ENCODE measurements at places on chromosomes 5 and 9. TPM values are rescaled to one million over a fixed set of nuclear protein-coding genes. Genes with fewer than 3 reads are reported as not detected.
A peak's percentile ranks its signal among the peaks of the same experiment; 100 is the strongest.

RNF183 gene
- not detected for total RNA-seq

DNA sequence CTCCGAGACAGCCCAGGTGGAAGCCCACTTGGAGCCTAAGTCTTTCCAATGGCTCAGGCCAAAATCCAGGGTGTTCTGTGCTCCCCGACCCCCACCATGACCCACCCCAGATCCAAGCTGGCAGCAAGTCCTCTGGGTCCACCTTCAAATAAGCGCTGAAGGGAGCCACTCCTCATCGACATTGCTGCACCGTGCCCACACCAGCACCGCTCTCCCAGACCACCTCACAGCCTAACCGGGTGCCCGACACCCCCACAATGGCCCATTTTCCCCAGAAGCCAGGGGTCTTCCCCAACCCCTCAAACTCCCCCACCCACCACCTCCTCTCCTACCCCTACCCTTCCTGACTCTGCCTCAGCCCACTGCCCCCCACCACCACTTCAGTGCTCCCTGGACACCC lies 50.5 kb downstream of the SEMA4D start:
- DNase-seq, result peak; percentile 58

- DNase-seq, result peak; percentile 53
Observed at GRCh38 chr9:35697486-35697885, 7.8 kb upstream of the TPM2 start.

DNA sequence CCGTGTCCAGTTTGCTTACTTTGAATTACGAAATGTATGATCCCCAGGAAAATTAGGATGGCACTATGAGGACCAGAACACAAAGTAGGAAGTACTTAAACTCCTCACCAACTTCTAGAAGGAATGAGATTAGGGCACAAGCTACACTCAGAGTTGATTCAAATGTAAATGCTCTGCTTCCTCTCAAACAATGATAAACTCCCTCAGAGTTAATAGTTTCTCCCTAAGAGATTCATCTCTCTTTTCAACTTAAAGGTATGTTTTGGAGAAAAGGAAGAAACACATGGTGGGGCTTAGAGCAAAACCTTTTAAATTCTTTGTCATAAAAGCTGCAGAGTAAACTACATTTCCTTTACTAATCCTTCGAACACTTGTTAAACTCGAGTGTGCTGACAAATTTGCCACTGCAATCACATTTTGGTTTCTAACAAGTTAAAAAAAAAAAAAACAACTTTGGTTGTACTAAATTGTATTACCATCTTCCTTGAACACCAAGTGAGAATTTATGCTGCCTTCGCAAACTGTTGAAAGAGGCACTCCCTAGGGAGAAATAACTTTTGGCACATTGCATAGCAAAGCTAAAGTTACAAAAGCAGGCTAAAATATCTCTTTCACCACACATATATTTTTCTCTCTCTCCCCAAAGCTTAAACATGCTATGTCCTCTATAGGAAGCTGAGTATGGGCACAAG lies 66.6 kb downstream of the DENND1A start:
- DNase-seq, result no peak

MSMP gene
- not detected for total RNA-seq

NOXA1 gene
- 2.0 TPM for total RNA-seq

MYMK gene
- total RNA-seq, result not detected

GRCh38 chr9:27179245-27179865 lies 70.3 kb downstream of the TEK start:
- no peak for DNase-seq

THG1L gene
- total RNA-seq, result 8.4 TPM

DNA sequence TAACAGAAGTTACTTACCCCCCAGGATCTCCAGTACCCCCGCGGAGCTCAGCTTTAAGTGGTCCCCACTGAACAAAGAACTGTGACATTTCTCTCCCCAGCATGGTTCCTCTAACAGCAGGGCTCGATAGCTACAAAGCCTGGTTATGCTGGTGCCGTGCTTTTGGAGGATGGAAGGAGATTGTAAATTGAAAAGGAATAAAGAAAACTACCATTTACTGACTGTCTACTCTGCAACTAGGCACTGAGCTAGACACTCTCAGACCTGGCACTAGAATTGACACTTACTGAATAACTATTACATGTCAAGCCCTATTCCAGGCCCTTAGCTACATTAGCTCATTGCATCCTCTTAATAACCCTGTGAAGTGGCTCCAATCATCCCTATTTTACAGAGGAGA lies 145.3 kb downstream of the TTLL11 start:
- DNase-seq, result no peak

DNA sequence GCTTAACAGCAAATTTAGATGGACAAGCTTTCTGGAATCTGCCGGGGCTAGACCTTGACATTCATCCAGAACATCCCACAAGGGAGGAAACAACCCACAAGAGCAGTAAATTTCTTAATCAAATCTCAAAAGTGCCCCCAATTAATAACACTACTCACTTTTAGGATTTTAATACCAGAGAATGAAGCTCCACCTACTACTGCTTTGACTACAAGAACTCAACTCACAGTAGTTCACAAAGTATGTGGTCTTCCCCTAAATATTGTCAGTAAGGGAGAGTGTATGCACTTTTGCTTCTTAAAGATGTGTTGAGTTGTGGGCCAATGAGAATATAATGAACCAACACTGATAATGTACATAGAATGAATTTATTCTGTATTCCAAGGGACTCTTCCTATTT lies 94.7 kb downstream of the EBF1 start:
- DNase-seq, result no peak

FBP2 gene
- not detected for total RNA-seq

C9 gene
- total RNA-seq, result 0.19 TPM

DNA sequence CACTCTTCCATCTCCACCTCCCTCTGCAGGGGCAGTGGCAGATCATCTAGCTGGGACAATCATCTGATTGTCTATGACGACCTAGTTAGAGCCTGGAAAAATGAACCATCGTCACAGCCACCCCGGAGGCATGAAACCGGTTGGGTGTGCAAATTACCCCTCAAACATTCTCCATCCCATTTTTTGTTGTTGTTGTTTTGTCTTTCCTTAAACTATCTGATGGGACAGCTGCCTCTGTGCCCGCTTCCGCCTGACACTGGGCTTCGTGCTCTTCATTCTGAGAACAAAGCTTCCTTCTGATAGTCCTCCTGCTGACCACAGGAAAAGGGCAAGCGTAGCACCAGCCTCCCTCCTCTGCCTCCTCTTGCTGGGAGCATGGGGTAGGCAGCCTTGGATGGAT lies 7.0 kb upstream of the NDST1 start:
- DNase-seq, result no peak

- no peak for DNase-seq
Observed at GRCh38 chr5:170634256-170634990, 130.6 kb downstream of the KCNIP1 start.

- DNase-seq, result no peak
Observed at GRCh38 chr9:33295571-33295970, 5.3 kb downstream of the NFX1 start.

SPINK13 gene
- total RNA-seq, result not detected

DNA sequence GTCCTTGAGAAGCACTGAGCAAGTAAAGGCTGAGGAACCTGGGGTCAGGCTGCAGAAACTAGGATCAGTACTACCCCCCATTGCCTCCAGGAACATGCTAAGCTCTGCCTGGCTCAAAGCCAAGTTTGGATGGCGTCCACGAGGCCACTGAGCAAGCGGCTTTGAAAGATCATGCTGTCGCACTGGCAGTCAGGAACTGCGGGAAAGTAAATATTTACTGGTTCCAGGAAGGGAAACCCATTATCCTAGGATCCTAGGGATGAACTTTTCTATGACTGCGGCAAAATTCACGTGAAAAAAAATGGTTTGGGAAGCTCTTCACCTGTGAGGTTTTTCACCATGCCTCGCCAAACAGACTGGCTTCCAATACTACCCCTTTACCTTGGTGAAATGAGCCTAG lies 75.3 kb upstream of the PJA2 start:
- DNase-seq, result no peak

- DNase-seq, result no peak
Observed at GRCh38 chr9:127509955-127510299, 58.6 kb downstream of the LRSAM1 start.

DNA sequence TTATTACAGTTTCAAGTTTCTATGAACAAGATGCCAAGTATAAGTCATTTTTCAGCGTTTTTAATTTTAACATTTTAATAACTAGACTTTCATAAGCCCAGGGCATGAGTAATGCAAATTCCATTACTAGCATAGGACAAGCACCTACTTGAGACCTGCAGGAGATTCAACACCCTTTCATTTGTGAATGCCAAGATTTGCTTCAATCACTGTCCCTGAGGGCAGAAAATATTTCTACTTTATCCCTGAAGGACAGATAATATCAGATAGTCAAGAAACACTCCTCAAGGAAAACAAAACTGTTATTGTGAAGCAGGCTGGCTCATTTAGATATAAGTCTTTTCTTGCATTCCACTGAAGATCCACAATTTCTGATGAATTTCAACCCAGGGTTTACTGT lies 27.7 kb upstream of the ZNF622 start:
- no peak for DNase-seq

GRCh38 chr9:7777771-7778170 lies 21.8 kb downstream of the DMAC1 start:
- no peak for DNase-seq

DNA sequence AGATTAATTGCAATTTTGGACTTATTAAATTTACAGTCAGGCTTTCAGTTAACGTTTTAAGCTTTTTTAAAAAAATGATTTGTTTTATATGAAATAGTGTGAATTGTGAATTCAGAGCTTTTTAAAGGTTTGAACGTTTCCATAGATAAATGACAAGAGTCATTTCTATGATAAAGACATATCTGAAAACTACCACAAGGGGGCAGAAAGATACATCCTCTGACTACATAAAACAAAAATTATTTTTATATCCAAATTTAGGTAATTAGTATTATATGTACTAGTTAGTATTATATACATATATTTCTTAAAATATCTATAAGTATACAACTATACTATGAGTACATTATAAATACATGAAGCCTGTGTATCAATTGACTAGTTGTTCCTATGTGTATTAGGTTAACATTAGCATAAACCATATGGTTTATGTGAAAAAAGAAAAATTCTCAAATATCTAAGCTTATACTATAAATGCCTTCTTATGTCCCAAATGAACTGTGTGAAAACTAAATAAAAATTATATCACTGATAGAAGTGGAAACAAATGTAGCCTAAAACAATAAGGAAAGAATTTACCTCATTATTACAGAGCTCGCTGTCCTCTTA lies 155.2 kb downstream of the MEF2C start:
- DNase-seq, result no peak

DNA sequence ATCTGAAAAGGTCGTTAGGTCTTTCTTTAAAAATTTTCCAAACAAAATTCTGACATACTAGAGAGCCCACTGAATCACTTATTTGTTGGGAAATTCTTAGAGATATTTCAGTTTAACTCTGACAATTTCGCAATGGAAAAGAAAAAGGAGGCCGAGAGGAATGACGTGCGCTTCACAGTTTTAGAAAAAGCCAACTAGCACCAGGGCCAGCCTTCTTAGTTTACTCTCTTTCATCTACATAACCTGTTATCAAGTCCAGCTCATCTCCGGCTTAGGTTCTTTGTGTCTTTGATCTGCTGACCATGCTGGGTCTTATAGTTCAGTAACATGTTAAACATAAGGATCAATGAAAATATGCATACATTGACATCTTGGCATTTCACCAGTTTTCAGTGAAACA lies 201.7 kb upstream of the TAS2R1 start:
- DNase-seq, result no peak

- DNase-seq, result no peak
Observed at GRCh38 chr5:146073239-146073900, 32.0 kb downstream of the PLAC8L1 start.

GRCh38 chr9:111197256-111197655 lies 132.8 kb downstream of the OR2K2 start:
- DNase-seq, result no peak

DNA sequence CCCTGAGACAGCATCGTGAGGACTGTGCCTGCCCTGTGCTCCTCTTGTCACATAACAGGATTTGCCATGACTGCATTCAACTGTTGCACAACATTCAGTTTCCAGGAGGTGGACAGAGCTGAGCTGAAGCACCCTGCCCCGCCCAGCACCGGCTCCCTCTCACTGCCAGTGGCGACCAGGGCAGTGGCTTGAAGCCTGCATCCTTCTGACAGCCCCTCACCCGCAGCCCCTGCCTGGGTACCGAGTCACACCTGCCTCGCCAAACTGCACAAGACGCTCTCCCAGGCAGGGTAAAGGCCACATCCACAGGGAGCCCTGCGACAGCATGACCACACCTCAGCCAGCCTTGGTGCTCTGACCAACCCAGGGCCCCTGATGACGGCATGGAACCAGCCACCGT lies 59.9 kb upstream of the ZNF354A start:
- DNase-seq, result peak; percentile 72

AQP7 gene
- total RNA-seq, result 4.6 TPM

DNA sequence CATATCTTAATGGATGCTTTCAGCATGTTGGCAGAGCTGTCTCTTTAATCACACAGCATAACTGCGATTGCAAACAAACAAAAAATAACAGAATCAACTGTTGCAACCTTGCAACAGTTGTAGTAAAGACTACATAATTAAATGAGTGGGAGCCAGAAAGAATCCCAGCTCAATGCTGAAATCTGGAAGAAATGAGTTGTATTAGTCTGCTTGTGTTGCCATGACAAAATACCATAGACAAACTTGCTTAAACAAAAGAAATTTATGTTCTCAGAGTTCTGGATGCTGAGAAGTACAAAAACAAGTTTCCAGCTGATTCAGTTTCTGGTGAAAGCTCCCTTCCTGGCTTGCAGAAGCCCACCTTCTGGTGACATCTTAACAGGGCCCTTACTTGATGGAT lies 260.9 kb upstream of the TUSC1 start:
- no peak for DNase-seq

DNA sequence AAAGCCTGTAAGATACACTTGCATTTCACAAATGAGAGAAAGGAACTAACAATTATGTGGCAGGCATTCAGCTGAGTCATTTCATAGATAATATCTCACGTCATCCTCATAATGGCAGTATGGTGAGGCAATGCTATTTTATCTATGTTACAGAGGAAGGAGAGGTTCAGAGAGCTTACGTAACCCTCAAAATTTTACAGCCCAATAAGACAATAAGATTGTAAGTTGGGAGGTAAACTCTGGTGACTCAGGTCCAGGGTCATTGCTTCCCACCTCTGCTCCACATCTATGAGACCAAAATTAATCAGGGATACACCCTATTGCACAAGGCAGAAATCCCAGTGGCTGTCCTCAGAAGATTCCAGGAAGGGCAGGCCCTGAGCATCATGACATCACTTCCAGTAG lies 309.7 kb downstream of the NSG2 start:
- DNase-seq, result no peak

- peak; percentile 78 for DNase-seq
Observed at GRCh38 chr5:132370181-132370970, 866 bp downstream of the SLC22A5 start.

SLC45A2 gene
- not detected for total RNA-seq

LEAP2 gene
- total RNA-seq, result 0.69 TPM

DNA sequence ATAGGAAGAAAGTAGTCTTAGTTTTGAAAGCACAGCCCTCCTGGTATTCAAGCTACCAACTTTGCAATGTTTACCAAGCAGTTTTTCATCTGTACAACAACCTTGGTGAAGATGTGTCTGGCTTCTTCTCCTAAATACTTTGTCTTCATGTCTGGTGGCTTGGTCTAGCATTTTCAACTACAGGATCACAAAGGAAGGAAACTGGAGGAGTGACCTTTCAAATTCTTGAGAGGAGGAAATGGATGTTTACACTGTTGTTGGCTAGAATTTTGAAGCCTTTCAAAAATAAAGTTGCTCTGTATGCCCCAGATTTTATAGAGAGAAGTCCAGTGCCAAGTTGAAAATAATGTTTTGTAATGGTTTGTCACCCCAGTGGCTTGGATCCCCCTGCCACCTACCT lies 16.3 kb downstream of the PAM start:
- no peak for DNase-seq

GRCh38 chr5:168366116-168366515 lies 74.7 kb downstream of the WWC1 start:
- DNase-seq, result no peak
